NCI-H187 (cell line): ENCODE measurements at places on chromosomes 3 and 15.
A peak's percentile ranks its signal among the peaks of the same experiment; 100 is the strongest.

DNA sequence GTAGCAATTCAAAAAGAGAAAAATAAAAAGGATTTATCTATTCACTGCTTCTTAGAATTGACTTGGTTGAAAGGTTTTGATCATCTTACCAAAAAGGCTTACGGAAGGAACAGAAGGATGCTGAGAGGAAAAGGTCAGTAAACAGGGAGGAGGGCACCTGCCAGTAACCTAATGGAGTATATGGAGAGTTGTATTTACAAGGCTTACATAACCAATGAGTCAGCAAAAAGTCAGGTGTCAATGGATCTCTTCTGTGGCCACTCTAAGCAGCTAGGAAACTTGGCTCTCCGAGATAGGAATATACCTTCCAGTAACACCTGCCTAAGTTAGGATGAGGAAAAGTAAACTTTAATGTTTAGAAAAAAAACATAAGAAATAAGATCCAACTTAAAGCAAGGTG lies 80.5 kb upstream of the PLXND1 start:
- no peak for DNase-seq

DNA sequence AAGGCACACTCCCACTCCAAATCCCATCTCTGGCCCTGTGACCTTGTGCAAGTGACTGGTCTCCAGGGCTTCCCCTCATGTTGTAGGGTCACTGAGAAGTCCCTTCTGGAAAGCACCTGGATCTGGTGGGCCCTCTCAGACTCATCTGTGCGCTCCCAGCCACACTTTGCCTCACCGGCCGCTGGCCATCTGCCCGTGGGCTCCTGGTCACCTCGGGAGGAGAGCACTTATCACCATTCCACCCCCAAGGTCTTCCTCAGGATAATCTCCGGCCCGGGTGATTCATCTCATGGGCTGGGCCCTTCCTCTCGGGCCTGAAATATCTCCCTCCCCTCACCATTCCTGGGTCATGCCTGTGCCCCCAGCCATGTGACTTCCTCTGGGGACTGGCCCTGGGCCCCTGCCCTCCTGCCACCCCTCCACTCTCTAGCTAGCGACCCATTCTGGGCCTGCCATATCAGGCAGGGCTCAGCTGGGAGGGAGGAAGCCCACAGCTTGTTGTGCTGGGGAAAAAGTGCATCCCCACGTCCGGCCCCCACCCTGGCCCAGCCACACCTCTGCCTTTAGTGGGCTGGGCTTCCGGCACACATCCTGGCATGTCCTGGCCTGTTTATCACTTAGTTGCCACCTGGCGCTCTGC lies 10.6 kb upstream of the WNT7A start:
- no peak for DNase-seq

DNA sequence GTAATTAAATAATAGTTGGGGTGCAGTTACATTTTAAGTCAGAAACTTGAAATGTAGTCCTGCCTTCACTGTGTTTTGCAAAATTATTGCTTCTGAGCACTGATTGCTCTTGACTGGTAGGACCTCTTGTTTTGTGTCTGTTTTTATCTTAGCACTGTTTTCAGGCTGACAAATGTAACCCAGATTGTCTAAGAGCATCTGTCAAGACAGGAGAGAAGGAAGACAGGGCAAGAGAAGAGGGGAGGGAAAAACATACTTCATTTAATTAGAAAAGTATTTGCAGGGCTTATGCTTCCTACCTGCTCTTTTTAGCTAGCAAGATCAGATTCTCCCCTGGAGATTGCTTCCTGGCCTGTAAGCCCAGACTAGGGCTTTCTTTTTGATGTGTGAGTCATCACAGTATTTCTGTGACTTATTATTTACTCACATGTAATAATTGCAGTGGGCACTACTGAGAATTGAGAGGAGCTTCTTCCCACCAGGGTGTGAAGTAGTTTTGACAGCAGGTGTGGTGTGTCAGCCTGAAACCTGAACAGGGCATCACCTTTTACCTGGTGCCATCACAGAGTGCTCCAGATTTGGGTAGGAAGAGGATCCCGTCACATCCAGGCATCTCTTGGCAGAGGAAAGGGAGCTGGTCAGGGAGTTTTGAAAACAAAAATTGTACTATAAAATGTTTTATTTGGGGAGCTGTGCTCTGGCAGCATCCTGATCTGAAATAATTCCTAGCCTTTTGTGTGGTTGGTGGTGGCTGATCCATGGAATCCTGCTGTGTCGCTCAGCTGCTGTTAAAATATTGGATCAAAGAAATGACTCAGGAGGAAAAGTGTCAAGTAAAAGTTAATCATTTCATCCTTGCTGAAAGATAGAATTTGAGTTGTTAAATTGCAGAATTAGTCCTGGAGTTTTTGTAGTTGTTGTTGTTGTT lies 98.2 kb downstream of the TMEM108 start:
- DNase-seq = no peak

- DNase-seq = no peak
Measured at GRCh38 chr3:184333190-184333589, 4.2 kb upstream of the FAM131A start.

GRCh38 chr3:72306800-72307341 lies 521.9 kb upstream of the PROK2 start:
- peak; percentile 31 for DNase-seq

DNA sequence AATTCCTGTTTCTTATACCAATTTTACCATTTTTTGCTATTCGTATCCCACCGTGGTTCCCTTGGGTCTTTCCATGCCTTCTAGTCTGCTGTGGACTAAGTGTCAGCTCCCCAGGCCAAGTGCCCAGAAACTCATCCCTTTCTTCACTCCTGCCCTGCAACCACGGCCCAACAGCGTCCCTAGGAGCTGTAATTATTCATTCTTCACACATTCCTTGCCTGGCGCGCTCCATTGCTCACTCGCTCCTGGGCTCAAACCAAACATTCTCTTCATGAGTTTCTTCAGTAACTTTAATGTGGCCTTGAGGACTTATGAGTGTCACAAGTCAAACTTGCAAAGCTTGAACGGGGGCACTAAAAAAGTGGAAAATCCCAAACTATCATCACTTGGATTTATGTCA lies 15.7 kb downstream of the GABRB3 start:
- DNase-seq = no peak

- DNase-seq = no peak
Measured at GRCh38 chr3:140917772-140918171, 23.9 kb upstream of the SLC25A36 start.

DNA sequence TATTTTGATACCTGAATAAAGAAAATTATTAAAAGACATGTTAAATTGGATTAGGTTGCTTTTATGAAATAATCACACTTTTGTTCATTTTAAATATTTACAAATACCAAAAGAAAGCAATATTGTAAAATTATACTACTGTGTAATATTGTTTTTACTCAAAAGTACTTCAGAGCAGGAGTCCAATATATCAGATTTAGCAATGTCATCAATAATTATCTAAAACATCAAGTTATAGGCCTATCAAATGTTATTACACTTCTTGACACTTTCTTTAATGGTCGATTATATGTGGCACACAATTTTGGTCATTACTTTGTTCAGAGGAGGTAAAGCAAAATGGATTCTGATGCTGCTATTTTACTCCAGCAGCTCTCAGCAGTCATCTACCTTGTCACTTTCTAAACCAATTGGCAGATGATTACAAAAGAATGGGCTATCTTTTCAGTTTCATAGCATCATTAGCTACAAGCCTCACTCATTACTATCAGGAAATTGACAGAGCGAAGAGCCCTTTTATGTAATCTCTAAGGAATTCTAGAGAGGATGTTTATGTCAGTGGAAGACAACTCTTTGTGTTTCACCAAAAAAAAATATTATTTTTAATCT lies 318.6 kb downstream of the PLOD2 start:
- DNase-seq = no peak

DNA sequence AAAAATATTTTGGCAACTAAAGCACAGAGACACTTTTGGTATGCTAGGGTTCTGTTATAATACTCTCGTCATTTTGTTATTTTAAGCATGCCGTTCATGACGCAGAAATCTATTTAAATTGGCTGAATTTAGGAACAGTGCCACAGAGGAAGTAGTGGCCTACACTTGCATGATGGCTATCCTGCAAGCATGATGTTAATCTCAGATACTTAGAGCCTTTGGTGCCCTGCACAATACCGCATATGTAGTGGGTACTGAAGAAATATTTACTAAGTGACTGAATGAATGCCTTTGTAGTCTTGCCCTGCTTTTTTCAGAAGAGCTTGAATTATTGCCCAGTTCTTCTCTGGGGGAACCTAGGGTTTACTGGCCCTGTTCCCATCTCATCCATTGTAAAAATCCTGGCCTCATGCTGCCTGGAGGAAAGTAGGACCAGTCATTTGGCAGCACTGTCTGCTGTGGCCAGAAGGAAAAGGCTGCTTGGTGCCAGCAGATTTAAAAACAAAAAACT lies 79.0 kb downstream of the SERPINI1 start:
- no peak for DNase-seq

- no peak for DNase-seq
Measured at GRCh38 chr15:62085740-62086139, 19.0 kb downstream of the C2CD4A start.

DNA sequence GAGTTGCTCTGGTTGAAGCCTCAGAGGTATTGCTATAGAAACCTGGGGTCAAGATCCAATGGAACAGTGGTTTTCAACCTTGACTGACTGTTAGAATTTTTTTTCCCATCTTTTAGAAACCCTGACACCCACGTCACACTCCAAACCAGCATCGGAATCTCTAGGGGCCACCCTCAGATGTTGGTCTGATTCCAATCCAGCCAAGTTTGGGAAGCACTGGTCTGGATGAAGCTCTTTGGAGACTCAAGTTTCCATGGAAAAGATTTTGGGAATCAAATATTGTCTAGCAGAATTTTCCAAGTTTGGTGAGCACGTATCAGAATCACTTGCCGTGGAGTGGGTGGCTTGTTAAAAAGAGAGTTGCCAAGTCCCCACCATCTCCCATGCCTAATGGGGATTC lies 103.8 kb downstream of the THSD4 start:
- no peak for DNase-seq

DNA sequence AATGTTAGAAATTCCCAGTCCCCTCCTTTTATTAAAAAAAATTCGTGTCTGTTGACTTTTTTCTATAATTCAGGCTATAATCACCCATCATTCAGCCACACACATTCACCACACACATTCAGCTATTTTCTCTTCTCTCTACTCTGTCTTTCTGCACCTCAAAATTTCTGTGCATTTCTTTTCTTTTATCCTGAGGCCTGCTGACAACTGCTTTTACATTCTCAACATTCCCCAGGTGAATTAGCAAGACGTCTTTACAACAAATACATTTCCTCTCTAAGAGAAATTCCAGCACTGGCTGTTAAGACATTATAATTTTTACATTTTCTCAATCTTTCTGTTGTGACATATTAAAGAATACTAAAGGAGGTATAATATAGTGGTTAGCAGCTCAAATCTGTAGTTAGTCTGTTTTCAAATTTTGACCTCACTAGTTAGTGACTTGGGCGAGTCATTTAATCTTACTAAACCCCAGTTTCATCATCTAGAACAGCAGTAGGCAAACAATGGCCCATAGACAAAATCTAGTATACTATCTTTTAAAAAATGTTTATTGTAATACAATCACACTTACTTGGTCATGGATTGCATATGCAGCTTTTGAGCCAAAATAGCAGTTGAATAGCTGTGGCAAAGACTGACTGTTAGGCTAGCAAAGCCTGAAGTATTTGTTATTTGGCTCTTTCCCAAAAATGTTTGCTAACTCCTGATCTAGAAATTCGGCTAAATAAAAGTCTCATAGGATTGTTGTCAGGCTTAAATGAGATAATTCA lies 350.7 kb downstream of the NSUN3 start:
- no peak for DNase-seq

- DNase-seq = no peak
Measured at GRCh38 chr15:98863983-98864382, 143.6 kb downstream of the PGPEP1L start.

DNA sequence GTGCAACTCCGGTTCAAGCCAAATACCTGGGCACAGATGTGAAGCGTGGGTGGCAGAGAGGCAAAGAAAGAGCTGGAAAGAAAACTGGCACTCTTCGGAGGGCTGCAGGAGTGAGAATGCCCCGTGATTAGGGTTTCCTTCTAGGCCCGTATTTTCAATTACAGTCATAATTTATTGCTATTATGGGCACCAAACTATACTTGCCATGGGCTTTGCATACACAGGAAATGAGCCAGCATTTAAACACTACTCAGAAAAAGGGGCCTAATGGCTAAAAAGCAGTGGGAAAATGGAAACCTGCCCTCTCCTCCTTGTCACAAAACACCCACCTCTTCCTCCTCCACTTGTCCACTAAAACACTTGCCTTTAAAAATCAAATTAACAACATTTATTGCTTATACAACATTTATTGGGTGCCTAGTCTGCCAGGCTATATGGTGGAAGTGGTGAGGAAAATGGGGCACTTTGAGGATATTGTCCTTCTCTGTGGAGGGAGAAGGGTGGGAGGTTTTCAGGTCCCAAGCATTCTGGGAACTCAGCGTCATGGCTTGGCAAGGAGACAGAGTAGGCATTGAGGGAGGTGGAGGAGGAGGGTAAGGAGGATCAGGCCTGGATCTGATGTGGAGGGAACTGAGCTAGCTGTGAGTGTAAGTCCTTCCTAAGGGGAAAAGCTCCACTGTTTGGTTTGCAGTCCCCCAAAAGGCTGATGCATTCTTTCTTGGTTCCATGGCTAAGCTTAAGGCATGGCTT lies 160.9 kb downstream of the SLCO3A1 start:
- DNase-seq = no peak

DNA sequence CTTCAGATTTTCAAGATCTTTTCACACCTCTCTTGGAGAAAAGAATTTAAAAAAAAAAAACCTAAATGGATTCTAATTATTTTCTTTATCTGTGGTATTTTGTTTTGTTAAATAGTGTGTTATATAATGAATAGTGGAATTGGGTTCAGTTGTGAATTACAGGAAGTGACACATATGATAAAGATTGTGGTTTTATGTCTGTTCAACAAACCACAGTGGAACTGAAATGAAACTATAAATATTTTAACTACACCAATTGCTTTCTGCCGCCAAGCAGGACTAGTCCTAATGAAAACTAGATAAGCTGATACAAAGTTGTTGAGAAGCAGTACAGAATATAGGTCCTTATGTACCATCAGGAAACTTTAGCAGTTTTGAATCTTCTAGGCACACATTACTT lies 121.6 kb downstream of the UBE2E2 start:
- no peak for DNase-seq

- DNase-seq = no peak
Measured at GRCh38 chr3:171228240-171228639, 201.7 kb upstream of the SLC2A2 start.

GRCh38 chr3:123168605-123169004 lies 33.1 kb upstream of the SEC22A start:
- no peak for DNase-seq
